A673 (cell line): ENCODE measurements at places on chromosomes 13 and 19.

DNA sequence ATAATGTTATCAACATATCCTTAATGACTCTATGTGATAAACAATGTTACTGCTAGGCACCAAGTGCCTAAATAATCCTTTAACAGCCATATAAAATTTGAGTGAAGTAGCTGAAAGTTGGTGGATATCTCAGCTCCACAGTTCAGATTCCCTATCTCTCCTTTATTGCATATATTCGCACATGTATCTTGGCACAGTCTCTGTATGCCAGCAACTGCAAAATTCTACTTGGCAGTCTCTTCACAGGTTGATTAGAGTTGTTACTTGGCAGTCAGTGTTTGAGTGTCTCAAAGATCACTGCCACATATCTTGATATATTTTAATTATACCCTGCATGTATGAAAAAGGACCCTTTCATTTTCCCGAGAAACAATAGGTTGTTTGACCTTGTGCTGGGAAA is 879.3 kb downstream of the OLFM4 start:
- DNase-seq: no peak

- DNase-seq: no peak
Measured at GRCh38 chr13:108728370-108728769, 99.0 kb downstream of the MYO16 start.

- no peak for DNase-seq
Measured at GRCh38 chr19:54873990-54874389, at the start of gene FCAR. Gene FCAR, plus strand, starts transcription at chr19:54874235. Its CDS starts 55 bp downstream, at chr19:54874290.

DNA sequence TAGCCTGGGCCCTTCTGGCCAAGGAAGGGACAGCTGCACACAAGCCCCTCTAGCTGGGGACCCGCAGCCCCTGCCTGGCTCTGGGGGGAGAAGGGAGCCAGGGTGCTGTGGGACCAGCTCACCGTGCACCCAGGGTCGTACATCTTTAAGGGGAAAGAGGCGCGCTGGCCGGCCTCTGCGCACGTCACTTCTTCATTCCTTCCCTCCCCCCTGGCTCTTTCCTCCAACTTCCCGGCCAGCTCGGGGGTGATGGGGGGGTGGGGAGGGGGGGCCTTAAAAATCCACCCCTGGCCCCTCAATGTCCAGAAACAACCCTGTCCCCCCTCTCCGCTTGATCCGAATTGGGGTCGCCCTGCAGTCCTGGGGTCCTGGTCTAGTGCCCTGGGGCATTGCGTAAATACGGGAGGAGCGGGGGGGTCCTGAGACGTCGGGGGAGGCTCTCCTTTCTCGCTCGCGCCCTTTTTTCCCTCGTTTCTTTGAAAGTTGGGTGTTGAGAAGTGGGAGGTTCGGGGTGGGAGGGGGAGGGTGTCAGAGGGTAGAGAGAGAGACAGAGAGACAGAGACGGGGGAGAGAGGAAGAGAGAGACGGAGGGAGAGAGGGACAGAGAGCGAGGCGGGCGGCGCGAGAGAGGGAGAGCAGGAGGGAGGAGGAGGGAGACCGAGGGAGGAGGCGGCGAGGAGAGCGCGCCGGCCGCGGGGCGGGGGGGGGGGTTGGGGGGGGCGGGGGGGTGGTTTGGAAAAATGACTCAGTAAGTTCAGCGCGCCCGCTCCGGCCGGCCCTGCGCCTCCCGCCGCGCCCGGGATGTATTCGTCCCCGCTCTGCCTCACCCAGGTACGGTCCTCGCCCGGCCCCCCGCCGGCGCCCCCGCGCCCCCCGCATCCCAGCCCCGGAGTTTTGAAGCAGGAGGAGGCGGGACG is at the start of gene NFIC:
Gene NFIC, plus strand, starts transcription at position 748 of the 917 bp plus-strand sequence. Its CDS starts 54 bp downstream, at position 802.
- peak; percentile 89 for DNase-seq

GRCh38 chr13:33015791-33016323 is 366 bp upstream of the KL start:
- DNase-seq: no peak
